ENCODE measurements at places on chromosomes 13 and 19.

DNA sequence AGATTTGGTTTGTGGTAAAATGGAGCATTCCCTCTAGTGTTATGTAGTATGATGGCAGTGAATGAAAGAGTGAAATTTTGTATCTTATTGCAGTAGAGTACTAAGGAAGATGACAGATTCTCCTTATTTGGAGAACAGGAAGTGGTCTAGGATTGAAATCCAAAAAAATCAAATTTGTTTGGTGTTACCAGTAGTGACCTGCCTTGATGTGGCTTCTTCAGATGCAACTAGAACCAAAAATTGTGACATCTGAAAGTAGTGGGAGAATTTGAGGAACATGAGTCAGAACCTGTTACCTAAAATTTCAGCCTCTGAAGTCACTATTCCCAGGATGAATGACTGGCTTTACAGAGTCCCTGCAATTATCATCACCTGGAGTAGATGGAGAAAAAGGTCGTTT lies 165.9 kb downstream of the KLF5 start:
- DNase-seq, result no peak

GRCh38 chr13:32745509-32745908 lies 159.3 kb downstream of the PDS5B start:
- no peak for DNase-seq

DNA sequence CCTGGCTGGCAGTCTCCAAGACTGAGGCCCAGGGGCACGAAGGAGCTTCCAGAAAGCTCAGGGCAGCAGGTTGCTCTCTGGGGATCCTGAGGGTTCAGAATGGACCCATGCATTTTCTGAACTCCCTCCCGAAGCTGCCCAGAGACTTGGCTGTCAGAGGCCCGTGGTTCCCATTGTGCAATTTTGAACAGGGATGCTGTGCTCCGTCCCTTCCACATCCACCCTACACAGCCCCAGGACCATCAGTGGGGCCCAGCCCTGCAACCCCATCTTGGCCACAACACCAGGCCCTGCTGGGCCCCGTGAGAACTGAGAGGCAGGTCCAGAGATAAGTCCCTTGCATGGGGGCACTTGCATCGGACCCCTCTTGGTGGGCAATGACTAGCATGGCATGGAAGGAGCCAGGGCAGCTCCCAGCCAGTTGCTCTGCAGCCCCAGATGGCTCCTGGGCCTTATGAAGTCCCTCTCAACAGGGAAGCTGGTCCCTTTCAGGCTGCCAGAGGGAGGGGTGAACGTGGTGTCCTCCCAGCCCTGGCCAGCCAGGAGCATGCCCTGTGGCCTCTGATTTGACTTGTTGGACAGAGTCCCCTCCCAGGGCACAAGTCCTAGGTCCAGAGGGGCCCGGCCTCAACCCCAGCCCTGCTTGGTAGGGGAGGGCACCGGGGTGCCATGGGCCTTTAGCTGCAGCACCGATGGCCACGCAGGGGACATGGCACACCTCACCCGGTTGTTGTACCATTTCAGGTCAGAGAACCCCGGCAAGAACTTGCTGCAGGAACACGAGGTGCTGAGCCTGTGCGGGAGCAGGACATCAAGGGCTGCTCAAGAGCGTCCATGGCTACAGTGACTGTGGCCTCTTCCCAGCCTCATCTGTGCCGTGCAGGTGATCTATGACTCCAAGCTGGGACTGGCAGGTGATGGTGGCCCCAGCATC lies 17.3 kb upstream of the ZNF14 start:
- no peak for DNase-seq

GRCh38 chr13:114110091-114110829 lies 22.2 kb downstream of the RASA3 start:
- no peak for DNase-seq

GRCh38 chr13:93345024-93345423 lies 118.4 kb downstream of the GPC6 start:
- DNase-seq, result no peak

DNA sequence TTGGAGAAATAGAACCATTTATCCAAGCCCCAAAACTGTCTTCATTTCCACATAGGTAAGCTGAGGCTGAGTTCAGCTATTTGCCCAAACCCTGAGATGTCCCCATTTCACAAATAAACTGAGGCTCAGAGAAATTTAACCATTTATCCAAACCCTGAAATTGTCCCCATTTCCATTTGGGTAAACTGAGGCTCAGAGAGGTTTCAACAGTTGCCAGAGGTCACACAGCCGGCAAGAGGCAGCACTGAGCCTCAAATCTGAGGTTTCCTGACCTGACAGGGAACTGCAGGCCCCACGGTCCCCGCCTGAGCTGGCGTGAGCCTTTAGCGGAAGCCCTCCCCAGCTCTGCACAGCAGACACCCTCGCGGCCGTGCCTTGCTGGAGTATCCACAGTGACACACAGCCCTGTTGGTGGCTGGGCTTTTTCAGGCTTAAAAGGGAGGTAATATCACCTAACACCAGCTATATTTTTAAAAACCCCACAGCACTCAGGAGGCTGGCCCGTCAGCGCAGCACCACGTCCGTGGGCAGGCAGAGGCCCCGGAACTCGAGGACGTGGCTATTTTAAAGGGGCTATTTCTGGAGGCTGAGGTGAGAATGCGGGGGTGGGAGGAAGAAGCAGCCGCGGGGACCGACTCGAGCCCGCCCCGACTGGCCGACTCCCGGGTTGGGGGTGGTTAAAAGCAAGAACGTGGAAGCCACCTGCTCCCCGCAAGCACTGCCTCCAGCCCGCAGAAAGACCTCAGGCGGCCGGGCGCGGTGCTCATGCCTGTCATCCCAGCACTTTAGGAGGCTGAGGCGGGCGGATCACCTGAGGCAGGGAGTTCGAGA lies 18.5 kb downstream of the PTPRS start:
- DNase-seq, result no peak

- DNase-seq, result no peak
These were observed 15.4 kb upstream of the FAM216B start for GRCh38 chr13:42766016-42766415.

- DNase-seq, result no peak
These were observed 472.8 kb downstream of the OLFM4 start for GRCh38 chr13:53501387-53501786.

- DNase-seq, result peak; percentile 56
These were observed 749 bp downstream of the GDF15 start for GRCh38 chr19:18386543-18387271.

- DNase-seq, result no peak
These were observed 703 bp downstream of the KLF16 start for GRCh38 chr19:1862424-1863327.

DNA sequence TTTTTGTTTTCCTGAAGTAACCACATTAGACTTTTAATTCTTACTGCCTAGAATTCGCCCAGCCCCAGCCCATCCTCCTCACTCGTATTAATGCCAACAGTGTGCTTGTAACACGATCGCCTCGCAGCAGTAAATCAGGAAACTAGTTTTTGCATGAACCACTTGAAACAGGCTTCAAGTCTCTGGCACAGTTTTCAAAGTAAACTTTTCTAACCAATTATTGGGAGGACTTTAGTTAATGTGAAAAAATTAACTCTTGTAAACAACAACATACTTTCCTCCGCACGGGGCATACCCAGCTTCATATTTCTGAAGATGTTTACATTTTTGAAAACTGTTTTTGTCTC lies 39.2 kb downstream of the TNFRSF19 start:
- DNase-seq, result no peak

DNA sequence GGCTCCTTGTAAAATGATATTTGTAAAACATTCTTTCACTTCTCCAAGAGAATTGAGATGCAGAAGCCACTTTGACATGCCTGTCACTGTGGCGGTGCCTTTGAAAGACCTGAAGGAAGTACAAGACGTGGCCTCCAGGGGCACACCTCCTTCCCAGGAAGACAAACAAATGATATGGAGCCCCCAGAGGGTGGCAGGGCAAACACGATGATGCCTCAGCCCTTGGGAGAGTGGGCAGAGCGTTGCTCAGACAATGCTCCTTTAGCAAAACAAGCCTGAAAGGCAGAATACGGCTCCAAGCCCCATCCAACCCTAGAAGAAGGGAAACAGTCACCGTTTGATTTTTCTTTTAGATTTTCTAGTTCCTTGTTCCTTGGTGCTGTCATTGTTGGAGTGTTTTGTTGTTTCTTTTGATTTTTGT lies 9.2 kb upstream of the ATP12A start:
- peak; percentile 66 for DNase-seq

DNA sequence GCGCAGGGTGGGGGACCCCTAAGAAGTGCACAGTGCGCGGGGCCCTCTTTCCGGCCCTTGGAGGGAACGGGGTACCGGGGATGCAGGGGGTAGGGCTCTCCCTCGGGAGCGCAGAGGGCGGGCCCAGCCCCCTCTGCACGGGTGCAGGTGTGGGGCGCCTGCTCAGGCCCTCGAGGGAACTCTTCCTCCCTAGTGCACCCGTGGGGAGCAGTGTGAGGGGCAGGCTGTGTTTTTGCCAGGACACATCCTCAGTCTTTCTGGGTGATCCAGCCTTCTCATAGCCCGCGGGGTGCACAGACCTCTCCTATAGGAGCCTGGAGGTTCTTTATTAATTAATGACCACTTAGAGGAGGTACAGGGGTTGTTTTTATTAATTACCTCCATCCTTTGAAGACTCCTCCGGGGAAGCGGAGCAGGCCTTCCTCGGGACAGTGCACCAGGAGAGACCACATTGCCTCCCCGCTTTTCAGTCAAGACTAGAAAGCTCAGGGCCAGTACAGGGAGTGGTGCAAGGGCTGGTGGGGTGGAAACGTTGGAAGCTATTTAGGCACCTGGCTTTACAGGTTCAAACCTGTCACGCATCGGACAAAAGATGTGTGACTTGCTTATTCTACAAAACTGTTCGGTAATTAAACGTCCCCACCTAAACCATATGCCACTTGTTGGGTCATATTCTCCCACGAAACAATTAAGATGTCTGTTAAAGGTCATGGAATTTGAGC lies 598 bp upstream of the GJB6 start:
- no peak for DNase-seq

DNA sequence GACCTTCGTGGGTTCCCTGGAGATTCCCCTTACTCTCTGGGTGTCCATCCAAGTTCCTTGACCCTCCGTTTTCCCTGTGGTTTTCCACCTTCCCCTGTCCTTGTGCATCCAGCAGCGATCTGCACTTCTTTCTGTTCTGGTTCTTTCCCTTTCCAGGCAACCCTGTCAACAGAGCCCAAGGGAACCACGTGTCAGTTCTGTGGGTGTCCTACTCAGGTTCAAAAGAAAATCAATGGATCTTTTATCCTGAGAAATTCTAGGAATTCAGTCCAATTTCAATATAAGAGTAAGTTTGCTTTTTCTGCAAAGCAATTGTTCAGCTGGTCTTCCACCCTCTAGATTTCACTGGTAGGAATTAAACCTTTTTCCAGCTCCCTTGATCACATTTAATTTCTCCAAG lies 1394.8 kb upstream of the SLC10A2 start:
- no peak for DNase-seq

DNA sequence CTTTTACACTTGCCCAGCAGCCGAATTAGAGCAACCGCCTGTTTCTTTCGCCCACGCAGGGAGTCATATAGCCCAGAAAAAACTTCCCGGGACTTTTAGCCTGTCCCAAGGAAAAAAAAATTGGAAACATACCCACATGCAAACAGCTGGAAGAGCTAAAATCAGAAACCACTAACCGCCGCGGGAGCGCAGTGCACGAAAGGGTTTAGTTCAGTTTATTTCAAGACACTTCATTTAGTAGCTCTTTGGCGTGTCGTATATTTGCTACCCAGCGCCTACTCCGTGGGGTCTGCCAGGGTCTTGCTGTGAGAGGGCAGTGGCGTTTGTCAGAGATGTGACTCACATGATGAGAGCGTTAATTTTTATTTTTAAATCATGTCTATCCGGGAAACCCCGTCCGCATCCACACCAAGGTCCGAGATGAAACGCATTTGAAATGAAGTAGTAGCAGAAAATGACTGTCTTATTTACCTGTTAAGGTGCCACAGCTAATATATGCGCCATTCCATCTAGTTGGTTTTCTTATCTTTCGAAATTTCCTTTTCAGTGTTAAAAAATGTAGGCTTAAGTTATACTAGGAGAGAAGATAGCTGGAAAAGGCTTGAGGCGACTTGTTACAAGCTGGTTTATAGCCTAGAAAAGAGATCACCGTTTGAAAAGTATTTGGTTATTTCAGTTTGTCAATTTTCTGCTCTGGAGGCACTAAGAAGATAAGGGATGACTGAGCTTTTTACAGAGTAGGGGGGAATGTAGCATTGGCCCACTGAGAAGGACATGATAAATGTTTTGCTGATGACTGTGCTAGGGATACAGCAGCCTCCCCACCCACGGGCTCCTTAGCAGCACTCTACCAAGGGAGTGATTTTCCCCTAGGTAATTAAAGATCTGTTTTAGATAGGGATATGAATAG lies 1.7 kb downstream of the KLF5 start:
- no peak for DNase-seq

- DNase-seq, result no peak
These were observed 41.6 kb downstream of the ZMYM2 start for GRCh38 chr13:20000062-20000552.

- DNase-seq, result no peak
These were observed 193.9 kb upstream of the RNF113B start for GRCh38 chr13:98370806-98371515.
